ENCODE measurements at places on chromosomes 4 and X.
A peak's percentile ranks its signal among the peaks of the same experiment; 100 is the strongest.

GRCh38 chrX:23953908-23954269 is 46.1 kb downstream of the CXorf58 start:
- no peak for DNase-seq

DNA sequence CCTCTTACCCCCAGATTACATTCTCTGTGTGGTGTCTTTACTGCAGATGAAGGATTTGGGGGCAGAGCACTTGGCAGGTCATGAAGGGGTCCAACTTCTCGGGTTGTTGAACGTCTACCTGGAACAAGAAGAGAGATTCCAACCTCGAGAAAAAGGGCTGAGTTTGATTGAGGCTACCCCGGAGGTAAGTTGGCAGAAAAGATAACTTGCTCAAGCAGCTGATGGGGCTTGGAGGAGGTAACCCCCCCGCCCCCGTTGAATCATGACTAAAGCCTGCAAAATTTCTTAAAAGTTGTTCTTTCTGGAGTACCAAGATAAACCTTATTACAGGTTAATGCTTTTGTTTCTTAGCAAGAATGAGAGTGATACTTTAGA is 1.5 kb downstream of the CCNG2 start:
- no peak for DNase-seq

- DNase-seq, result no peak
Observed at GRCh38 chrX:77160301-77160700, 286.9 kb upstream of the FGF16 start.

GRCh38 chr4:107404591-107405300 is 315.3 kb downstream of the PAPSS1 start:
- DNase-seq, result no peak

- no peak for DNase-seq
Observed at GRCh38 chr4:78552389-78553042, 946 bp downstream of the ANXA3 start.

DNA sequence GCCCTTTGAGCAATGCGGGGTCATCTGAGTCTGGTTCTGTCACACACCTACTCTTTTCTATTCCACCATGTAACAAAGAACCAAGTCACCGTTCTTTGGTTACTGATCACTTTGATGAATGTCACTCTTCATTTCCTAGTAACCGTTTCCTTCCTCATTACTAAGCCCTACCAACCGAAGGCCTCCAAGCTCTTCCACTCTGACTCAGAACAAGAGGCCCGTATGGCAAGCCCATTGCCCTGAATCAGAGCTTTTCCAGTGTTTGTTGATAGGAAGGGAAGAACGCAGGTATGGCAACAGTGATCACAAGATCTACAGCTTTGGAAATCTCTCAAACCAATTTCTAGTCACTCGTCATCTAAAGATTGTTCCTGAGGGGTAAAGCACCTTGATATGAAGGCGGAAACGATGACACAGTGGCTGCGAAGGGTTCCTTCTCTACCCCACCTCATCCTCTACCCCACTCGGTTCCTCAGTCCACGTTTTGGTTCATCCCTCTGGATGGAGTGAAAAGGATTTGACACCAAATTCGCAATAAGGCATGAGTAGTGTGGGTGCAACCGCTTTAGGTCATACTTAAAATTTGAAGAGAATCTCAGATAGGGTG is 28.0 kb upstream of the CD40LG start:
- no peak for DNase-seq

DNA sequence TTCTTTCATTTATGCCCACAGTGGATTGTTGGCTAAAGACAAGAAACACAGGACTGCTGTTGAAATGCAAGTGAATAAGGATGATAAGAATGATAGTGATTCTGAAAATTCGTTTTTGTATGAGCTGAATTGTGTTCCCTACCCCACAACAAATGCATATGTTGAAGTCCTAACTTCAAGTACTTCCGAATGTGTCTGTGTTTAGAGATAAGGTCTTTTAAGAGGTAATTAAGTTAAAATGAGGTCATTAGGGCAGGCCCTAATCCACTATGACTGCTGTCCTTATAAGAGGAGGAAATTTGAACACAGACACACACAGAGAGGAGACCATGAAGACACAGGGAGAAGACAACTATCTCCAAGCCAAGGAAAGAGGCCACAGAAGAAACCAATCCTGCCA is 126.6 kb upstream of the ACSL4 start:
- DNase-seq, result no peak

DNA sequence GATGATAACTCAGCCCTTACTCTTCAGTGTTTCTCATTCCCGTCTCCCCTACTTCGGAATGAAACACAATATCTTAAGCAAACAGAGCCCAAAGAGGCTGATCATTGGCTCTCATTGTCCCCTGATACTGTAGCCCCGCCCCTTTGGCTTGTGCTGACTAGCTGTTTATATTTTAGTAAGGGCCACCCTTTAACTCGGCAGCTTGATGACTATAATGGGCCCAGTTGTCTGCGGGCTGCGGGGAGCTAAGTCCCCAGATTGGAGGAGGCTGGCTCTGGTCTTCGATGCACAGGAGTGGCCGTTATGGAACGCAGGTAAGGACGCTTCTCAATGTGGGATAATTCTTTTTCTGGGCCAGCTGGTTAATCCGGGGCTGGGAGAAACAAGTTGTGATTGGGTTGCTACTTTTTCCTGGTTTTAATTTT is at the start of gene TRIM2:
Gene TRIM2 (plus strand): TSS at position 197 of the 425 bp plus-strand sequence. CDS start 88 bp downstream, at position 285.
- DNase-seq, result peak; percentile 53

DNA sequence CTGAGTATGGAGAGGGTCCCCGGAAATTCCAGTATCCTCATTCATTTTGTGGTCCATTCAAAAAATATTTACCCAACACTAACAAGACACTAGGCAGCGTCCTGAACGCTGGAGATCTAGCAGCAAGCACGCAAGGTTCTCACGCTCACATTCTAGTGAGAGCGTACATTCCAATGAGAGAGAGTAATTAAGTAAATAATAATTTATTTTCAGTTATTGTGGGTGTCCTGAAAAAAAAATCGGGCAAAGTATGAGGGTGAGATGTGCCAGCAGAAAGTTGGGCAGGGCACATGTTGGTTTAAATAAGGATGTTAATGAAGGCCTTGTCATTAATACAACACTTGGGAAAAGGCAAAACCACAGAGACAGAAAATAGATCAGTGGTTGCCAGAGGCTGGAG is 4.0 kb upstream of the TMEM156 start:
- no peak for DNase-seq

All from stromal cell of bone marrow (primary cell).